Heart left ventricle (tissue), 16 donors: ENCODE measurements at places on chromosomes 1 and 21.

DNA sequence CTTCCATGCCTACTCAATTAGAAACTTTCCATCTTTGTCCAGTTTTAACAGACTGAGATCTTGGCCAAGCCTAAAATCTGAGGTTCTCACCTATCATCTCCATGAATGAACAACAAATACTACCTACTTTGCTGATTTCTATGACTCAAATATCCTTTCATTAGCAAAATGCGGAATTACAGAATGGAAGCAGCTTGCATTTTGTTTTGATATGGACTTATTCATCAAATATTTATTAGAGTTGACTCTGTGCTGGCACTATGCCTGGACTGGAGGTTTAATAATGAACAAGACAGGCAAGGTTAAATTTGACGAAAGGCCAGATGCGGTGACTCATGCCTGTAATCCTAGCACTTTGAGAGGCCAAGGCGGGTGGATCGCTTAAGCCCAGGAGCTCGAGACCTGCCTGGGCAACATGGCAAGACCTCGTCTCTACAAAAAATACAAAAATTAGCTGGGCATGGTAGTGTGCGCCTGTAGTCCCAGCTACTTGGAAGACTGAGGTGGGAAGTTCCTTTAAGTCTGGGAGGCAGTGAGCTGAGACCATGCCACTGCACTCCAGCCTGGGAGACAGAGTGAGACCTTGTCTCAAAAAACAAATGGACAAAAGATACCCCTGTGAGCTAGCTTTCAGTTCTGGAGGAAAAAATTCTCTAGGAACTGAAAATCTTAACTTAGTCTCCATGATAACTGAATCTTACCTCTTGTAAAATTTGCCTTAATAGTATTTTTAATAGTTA lies 29.4 kb upstream of the SOD1 start:
- no peak for DNase-seq

DNA sequence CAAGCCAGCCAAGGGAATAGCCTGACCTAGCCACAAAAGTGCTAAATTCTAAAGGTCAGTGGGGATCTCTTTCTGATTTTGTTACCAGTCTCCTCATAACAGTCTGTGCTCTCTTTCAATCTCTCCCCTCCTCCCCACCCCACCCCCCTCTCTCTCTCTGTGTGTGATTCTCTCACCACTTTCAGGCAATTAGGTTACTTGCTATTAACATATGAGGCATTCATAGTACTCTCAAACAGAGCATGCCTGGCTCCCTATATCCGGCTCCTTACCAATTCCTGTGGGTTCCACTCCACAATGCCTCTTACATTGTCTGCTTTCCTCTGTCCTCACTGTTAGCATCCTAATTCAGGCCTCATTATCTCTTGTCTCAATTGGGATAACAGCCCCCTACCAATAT lies 464.3 kb upstream of the DEPDC1 start:
- no peak for DNase-seq

- no peak for DNase-seq
Observed at GRCh38 chr1:107100331-107100984, 40.4 kb upstream of the NTNG1 start.

GRCh38 chr1:16138772-16139221 lies 17.1 kb downstream of the EPHA2 start:
- DNase-seq = no peak

DNA sequence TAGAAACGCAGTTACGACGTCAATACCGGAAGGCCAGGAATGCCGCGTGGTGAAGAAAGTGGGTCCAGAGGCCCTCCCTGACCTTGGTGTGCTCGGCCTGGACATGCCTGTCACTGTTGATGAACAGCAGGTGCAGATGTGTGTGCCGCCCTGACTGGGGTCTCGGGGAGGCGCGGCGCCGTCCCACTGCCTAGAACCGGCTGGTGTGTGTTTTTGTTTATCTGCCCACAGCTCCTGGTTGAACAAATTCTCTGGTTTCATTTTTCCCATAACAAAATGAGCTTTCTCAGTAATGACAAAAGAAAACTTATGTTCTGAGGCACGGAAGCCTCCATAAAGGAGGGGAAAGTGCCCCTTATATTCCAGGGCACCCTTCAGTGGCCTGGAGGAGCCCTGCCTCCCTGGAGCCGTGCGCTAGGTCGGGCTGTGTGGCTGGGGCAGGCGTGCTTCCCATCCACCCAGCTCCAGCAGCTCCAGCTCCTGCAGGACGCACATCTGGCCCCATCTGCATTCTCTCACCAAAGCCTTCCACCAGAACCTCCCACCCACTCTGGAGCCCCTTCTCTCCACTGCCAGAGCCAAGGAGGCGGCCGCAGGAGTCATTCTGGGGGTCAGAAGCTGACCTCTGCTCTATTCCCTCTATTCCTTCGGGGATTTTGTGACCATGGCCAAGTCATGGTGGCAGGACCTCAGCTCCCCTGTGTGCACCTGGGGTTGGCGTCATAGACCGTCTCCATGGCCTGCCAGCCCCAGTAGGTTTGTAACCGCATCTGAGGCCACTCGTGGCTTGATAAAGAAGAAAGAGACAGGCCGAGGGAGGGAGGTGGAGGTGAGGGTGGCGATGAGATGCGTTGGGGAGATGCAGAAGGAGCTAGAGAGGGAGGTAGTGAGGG lies 20.1 kb upstream of the COL18A1 start:
- peak; percentile 13 for DNase-seq

DNA sequence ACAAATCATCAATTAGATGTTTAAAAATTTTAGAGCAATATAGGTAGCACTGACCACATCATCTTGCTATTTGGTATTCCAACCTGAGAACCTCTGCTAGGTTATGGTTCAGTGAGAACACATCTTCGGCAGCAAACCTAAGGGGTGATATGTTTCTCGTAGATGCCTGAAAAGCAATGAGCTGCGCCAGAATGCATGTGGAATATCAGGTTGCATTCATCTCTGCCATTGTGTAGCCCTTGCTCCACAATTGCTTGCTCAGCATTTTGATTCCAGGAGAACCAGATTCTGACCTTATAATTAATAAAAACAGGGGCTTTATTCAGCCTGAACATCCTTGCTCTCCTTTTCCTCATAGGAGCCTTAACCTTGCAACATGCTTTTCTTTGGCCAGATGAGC lies 408.1 kb downstream of the USH2A start:
- DNase-seq = no peak

GRCh38 chr1:48439380-48439779 lies 32.6 kb downstream of the SPATA6 start:
- no peak for DNase-seq

DNA sequence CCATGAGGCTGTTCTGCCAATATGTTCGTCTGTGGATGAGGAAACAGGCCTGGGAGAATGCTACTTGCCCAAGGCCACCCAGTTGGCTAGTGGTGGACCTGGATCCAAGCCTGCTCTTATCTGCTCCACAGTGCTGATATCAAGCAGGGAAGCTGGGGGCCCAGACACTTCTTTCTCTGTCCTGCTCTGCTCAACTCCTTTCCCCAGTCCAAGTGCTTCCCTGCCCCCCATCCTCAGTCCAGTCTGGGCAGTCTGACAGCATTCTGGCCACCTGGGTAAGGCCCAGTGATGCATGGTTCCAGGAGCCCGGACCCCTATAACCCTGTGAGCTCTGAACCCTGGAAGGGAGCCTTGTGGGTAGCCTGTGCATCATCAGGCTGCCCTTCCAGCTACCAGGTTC lies 4.2 kb upstream of the PAQR7 start:
- DNase-seq = no peak

DNA sequence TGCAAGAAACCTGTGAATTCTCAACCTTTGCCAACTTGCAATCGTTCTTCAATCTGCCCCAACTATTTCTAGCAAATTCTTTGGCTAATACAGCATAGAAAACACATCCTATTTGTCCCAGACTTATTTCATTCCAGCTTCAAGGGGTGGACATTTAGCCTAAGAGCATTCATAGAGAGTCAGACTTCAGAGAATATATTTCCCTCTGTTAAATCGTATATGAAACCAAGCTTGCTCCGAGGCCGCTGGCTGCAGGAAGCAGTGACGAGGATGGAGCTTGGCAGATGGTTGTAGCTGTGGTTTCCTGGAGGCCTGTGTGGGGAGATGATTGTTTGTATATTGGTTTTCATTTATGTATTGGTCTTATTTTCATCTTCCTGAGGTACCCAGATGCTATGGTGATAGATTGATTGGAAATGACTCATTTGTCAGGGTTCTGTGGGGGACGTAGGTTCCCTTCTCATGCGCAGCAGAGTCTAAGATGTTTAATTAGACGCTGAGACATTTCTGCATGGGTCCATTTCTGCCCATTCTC lies 26.1 kb downstream of the MAN1C1 start:
- peak; percentile 59 for DNase-seq

GRCh38 chr1:206512058-206512850 lies 4.9 kb downstream of the RASSF5 start:
- no peak for DNase-seq

DNA sequence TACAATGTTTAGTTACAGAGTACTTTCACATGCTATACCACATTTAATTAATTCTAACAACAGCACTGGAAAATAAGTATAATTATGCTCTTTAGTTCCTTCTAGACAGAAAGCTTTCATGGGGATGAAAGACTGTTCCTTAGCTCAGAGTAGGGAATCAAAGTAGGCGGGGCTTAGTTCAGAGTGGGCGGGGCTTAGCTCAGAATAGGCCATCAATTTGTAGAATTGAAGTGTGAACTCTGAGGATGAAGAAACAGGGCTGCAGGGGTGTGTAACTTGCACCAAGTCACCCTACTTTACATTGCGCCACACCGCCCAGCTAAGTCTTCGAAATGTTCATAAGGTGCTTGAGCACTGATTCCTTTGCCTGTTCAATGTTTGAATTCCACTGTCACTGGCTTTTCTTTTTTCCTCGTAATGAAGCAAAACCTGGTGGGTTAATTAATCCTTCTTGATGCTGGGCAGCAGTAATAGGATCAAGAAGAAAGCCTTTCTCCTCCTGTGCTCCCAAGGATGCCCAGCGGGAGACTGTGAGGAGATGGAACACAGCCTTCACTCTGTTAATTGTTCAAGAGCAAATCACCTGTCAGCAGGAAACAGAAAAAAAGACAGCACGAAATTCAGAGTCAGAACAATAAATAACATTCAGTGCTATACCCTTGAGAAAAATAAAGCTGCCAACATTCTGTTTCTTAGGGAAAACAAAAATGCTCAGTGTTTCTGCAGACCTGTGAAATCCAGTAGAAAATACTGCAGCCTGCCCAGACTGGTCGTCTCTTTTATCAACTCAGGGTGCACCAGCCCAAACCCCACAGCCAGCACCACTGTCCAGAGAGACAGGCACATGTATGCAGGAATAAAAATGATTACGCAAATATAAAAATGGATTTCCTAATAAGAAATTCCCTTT lies 66.5 kb upstream of the CAMK1G start:
- no peak for DNase-seq

- peak; percentile 66 for DNase-seq
Observed at GRCh38 chr1:32963746-32964460, 706 bp downstream of the RNF19B start.

DNA sequence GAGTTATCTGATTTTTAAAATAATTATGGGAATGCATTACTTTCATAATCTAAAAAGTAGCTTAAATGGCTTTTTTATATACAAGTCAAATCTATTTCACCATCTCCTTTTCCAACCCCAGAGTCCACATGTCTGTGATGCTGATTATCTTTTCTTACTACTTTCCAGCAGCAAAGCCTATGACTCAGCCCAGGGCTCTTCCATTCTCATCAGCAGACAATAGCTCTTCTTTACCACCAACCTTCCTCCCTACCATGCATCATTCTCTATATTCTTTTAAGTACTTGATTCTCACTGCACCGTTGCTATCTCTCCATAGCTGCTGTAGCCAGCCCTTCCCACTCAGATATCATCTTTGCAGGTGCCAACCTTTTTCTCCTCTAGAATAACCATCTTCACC lies 61.3 kb downstream of the OVGP1 start:
- no peak for DNase-seq

- DNase-seq = no peak
Observed at GRCh38 chr1:93905734-93906133, 3.5 kb downstream of the GCLM start.

DNA sequence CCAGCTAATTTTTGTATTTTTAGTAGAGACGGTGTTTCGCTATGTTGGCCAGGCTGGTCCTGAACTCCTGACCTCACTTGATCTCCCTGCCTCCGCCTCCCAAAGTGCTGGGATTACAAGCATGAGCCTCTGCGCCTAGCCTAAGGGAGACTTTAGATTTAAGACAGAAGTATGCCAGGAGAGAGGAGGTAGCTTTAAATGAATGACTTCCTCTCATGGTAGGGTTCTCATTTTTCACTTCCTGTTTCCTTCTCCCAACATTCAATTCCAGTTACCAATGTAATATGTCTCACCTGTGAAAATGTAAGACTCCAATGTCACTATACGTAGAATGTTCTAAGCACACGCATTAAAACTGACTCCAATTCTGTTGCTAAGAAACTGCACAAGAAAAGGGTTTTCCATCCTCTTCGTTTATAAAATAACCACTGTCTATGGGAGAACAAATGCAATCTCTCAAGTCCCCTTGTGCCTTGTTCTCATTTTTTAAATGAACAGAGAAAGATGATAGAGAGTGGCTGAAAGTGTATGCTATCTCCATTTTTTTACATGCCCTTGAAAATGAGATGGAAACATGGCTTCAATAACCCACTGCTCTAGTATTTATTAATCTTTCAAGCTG lies 140.0 kb downstream of the SLC45A1 start:
- no peak for DNase-seq

GRCh38 chr1:214632091-214632490 lies 29.1 kb downstream of the CENPF start:
- DNase-seq = no peak

GRCh38 chr1:28147264-28148094 lies 29.0 kb downstream of the PTAFR start:
- no peak for DNase-seq

GRCh38 chr1:80444171-80444570 lies 1356.6 kb upstream of the ADGRL2 start:
- DNase-seq = no peak

DNA sequence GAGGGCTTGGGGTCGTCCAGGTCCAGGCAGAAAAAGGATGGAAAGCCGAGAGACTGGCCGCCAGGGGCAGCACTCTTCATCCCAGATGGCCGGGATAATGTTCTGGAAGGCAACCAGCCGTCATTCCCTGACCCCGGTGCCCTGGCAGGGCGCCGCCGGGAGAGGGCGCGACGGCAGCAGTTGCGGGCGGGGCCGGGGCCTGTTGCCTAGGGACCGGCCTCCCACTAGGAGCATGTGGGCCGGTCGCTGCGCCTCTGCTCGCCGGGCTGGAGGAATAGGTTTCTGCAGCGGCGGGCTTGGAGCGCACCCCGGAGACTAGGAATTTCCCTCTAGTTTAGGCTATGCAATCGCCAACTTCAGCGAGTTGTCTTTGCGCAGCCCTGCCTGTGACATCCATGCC lies 11.0 kb downstream of the DMRTB1 start:
- DNase-seq = peak; percentile 72
